ENCODE measurements at places on chromosomes 5 and 9.

- no peak for DNase-seq
Observed at GRCh38 chr5:105587963-105588662, 2025.5 kb upstream of the NUDT12 start.

DNA sequence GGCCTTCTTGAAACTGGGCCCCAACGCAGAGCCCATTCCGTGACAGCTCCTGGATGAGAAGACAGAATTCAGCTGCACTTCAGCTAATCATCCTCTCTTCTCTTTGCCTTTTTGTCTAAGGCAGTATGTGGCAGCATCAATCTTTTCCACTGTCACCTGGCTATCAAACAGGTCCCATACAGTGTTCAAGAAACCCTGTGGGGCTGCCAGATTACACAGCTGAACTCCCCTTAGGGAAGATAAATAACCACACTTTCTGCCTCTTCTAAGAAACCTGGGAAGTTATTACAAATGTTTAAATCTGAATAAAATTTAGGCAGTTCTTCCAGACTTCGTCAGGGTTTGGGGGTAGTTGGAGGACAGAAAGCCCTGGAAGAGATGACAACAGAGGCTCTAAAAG, 61.0 kb downstream of the SPEF2 start:
- no peak for DNase-seq

DNA sequence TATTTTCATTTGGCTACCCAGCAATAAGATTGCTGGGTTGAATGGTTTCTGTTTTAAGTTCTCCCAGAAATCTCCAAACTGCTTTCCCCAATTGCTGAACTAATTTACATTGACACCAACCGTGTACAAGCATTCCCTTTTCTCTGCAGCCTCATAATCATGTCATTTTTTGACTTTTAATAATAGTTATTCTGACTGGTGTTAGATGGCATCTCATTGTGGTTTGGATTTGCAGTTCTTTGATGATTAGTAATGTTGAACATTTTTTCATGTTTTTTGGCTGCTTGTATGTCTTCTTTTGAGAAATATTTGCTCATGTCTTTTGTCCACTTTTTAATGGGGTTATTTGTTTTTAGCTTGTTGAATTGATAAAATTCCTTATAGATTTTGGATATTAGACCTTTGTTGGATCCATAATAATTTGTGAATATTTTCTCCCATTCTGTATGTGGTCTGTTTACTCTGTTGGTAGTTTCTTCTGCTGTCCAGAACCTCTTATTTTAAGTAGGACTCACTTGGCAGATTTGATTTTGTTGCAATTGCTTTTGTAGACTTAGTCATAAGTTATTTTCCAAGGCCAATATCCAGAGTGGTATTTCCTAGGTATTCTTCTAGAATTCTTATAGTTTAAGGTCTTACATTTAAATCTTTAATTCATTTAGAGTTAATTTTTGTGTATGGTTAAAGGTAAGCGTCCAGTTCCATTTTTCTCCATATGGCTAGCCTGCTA, 793.7 kb downstream of the BRINP1 start:
- no peak for DNase-seq

DNA sequence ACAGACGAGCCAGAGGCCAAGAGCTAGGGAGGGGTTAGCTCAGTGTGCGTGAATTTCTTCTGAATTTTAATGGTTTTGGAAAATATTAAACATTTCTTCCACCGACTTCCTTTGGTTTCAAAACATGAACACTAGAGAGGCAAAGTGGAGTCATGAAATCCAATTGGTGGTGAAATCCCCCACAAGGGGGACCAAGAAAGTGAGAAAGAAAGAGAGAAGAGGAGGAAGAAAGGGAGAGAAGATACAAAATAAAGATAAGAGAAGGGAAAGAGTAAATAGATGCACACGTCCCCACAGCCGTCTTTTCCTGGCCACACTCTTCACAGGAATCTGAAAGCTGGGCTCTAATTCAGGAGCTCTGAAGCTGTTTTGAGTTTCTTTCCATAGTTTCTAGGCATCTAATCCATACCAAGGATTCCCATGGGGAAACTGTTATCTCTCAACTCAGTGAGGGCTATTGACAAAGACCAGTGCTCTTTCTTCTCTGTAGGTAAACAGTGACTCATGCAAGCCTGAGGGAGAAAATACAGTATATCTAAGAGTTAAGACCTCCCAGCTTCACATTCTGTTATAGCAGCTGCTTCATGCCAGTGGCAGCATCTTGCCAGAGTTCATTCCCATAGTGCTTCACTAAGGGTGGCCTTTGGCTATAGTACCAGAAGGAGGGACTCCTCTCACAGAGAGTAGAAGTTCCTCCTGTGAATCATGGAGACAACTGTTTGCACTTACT, 115.8 kb upstream of the LIFR start:
- DNase-seq = peak; percentile 91
